Left colon (tissue), 2 donors: ENCODE measurements at places on chromosomes 7 and 10.

GRCh38 chr7:51033727-51034520 lies 251.2 kb upstream of the GRB10 start:
- peak; percentile 39 for DNase-seq

GRCh38 chr10:49594594-49594993 lies 15.5 kb upstream of the SLC18A3 start:
- DNase-seq = peak; percentile 48

DNA sequence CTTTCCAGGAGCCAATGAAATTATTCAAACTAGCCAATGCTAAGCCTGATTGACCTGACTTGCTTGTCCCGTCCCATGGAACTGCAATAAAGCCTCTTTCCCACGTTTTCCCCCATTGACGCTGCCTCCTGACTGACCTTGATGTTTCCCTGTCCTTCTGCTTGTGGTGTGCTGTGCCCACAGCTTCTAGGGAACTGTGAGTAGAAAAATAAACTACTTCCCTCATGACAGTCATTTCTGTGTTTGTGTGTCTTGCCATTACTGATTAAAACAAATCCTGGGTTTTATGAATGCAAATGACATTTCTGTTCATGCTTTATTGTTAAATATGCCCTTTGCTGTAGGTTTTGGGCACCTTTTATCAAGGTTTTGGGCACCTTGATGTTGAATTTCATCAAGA lies 91.3 kb upstream of the ABI1 start:
- DNase-seq = no peak

- DNase-seq = no peak
Observed at GRCh38 chr10:89215511-89215910, 8.4 kb upstream of the CH25H start.

DNA sequence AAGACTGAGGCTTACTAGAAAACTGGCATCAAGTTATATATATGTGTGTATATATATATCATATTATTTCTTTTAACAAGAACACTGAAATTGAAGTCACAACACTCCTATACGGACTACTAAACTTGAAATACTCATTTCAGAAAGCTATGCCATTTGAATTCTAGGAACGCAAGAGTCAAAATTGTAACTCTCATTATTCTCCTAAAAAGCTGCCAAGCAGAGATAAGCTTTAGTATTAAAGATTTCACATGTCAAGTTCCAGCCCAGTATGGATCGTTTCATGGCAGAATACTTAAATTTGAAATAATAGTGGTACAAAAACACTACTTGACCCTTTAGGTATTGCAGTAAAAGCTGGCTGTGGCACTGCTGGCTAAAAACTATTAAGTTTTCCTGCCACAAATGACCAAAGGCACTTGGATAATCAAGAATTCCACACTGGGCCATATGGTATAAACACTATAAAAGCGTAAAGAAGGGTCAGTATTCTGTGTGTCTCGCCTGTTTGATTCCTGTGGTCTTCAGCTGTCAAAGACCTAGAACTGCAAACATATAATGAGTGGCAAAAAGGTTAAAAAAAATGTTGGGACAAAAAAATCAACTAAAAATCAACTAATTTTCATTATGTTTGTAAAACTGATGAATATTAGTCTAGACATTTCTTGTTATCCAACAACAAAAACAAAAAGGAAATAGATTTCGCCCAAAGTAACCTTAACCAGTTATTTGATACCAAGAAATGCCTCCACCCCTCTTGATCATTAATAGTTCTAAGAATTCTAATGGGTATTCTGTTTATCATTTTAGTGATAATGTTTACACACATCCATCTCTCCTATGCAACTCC lies 2.4 kb downstream of the CCDC71L start:
- DNase-seq = no peak

- no peak for DNase-seq
Observed at GRCh38 chr7:85289279-85289678, 102.4 kb upstream of the SEMA3D start.

- peak; percentile 22 for DNase-seq
Observed at GRCh38 chr7:156607332-156608172, 33.0 kb upstream of the RNF32 start.

- DNase-seq = no peak
Observed at GRCh38 chr7:96179837-96180236, 142.1 kb downstream of the SLC25A13 start.

DNA sequence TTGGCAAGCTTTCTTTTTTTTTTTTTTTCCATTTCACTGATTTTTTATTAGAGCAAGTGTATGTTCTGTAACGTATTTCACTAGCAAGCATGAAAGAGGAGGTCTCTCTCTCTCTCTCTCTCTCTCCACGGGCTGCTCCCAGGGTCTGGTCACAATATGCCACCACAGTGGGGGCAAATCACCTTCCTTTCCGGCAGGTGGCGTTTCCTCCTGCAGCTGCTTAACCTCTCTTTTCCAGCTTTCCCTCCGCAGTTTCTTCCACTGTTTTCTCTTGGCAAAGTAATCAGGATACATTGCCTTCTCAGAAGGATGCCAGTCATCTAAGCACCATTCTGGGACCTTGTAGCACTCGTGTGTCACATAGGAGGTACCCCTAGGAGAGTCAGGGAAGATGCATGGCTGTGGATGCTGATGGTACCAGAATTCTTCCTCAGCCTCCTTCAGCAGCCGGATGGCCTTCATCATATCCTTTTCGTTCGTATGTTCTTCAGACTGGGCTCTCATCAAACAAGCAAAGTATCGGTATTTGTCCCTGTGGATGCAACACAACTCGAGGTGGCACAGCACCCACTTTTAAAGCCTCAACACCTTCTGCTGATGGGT lies 197.3 kb upstream of the PODXL start:
- no peak for DNase-seq

DNA sequence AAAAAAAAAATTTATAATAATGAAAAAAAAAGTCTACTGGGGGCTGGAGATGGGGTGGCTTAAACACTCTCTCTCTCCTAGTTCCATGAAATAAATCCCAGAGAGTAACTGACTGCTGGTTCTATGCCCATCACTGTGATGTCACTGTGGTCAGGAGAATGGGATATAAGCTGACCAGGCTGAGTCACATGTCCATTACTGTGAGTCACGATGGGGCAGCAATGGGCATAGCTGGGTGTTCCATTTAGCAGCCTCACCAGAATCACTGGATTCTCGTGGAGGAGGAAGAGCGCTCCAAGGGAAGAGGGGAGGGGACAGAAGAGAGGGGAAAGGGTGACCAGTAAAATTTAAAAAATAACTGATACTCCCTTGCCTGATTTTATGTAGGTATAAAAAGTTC lies 37.1 kb downstream of the MASTL start:
- no peak for DNase-seq

GRCh38 chr7:86158111-86158510 lies 485.6 kb upstream of the GRM3 start:
- DNase-seq = no peak

DNA sequence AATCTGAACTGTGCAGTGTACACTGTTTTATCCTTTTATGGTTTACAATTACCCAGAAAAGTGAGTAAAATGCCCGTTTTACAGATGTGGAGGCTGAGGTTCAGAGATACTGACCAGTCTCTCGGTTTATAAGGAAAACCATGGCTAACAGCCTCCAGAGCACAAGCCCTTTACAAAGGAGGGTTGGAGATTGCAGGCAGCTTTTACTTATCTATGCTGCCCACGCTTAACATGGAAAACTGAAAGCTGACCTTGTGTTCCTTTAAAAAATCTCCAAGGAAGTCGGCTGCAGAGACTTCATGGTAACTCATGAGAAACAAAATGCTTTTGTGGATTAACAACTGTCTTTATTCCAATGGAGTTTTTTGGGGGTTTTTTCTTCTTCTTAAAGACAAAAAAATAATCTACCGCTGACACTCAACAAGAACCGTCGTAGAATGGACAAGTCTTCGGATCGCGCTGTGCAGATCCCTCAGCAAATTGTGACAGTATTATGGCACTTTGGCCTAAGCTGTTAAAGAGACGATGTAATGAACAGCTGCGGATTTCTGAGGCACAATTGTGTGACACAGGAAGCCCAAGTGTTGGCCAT lies 654 bp upstream of the SLF2 start:
- DNase-seq = no peak

DNA sequence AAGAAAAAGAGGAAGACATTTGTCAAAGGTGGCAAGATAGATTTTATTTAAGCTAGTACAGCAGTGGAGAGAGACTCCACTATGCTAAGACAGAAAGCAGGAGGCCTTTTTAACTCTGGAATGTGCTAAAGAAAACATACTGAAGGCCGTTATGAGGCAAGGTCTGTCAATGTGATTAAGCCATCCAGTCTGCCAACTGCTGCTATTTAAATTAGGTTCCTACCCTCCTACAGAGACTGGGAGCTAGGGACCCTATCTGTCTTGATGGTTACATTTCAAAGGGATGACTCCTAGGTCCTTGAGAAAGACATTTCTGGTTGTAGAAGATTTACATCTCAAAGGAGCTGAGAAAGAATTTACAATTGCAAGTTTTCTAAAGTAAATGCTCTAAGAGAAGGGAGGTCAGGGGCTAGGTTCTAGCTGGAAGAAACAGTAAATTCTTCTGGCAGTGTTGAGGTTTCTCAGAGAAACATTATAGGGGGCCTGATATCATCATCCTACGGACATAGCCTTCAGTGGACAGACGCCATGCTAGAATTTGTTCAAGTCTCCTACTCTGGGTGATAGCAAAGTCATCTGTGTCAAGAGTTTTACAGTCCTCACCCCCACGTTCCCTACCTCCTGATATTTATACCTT lies 211.6 kb downstream of the PHF14 start:
- no peak for DNase-seq

GRCh38 chr7:55113760-55114540 lies 95.1 kb downstream of the EGFR start:
- DNase-seq = no peak

DNA sequence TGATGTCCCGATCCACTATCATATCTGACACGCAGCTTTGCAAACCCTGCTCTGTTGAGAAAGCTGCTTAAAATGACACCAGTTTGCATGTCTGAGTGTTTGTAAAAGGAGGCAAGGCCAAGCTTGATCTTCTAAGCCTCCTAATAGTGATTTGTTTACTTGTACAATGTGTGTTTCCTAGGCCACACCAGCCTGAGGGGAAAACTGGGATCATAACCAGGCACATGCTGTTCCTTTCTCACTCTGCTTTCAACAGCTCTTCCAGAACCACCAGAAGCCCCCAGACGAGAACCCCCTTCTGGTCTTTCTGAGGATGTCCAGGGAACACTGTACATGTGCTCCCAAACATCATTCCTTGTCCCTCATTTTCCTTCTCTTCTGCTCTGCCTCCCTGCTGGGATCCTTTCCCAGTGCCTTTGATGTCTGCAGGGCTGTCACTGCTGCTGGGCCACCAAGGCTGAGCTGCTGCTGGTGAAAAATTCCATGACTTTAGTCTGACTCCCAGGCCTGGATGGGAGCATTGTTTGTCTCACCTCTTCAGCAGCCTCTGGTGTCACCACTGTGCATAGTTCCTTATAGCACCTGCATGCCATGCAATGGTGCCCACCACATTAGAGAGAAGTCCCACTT lies 4.0 kb upstream of the LGI1 start:
- DNase-seq = no peak

DNA sequence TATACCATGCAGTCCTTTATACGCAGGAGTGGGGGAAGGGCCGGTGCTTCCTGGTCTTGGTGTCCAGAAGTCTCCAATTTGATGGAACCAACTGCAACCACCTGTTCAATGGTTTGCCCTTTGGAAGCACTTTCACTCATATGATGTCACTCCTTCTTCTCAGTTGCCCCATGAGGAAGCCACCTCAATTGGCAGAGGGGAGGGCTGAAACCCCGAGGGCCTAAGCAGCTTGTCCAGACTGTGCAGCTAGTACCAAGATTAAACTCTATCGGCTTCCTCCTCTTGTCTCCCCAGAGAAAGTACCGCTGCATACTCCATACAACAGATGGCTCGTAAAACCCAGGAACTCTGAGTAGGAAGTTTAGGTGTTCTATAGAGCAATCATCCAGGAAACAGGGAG lies 789.4 kb downstream of the TYW1 start:
- DNase-seq = no peak

DNA sequence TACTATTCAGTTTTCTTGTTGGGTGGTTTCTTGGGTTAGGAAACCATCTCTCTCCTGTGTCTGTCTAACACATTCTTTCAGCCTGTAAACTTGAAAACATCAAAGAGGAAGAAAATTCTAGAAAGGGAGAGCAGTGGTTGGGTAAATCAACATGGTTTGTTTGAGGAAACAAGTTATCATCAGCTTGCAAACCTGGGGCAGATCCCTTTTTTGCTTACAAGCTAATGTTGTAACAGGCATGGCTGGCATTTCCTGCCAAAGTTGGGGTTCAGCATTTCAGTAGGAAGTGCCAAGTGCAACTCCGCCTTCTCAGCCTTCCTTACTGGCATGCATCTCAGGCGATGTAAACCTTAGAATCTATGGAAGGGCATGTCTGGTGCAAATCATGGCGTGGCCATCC lies 112.6 kb downstream of the EEPD1 start:
- no peak for DNase-seq

GRCh38 chr10:98467506-98468318 lies 21.0 kb upstream of the HPS1 start:
- peak; percentile 78 for DNase-seq

GRCh38 chr7:42002654-42003053 lies 234.4 kb downstream of the GLI3 start:
- no peak for DNase-seq
